ENCODE measurements at places on chromosomes 12 and 14.

- no peak for DNase-seq
Measured at GRCh38 chr14:104179126-104179525, 40.7 kb downstream of the KIF26A start.

DNA sequence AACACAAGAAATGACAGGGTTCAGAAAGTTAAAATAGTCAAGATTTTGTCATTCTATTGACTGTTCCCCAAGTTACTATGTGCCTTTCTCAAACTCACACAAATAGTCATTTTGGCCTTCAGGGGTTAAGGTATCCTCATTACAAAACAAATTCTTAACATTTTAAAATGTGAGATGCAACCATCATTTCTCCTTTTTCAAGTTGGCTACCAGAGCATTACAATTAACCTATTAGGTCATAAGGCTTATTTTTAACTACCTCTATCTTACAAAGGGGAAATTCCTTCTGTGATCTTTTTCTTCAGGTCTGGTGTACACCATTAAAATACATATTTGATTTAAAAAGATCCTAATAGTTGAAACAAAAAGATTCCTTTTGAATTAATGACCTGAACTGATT lies 61.2 kb downstream of the SLC38A1 start:
- DNase-seq, result no peak

DNA sequence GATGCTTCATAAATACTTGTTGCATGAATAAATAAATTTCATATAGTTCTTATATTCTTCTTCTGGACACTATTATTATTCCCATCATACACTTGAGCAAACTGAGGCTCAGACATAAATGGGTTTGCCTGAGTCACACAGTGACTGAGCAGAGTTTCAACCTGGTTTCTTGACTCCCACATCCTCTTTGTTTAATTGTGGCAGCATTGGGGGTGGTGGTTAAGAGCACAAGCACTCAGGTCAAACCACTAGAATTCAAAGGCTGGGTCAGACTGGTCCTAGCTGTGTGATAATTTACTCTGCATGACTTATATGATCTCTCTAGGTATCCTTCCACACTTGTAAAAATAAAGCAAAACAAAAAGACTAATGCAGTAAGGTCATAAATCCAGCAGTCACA lies 274.9 kb upstream of the SRRM4 start:
- DNase-seq, result no peak

DNA sequence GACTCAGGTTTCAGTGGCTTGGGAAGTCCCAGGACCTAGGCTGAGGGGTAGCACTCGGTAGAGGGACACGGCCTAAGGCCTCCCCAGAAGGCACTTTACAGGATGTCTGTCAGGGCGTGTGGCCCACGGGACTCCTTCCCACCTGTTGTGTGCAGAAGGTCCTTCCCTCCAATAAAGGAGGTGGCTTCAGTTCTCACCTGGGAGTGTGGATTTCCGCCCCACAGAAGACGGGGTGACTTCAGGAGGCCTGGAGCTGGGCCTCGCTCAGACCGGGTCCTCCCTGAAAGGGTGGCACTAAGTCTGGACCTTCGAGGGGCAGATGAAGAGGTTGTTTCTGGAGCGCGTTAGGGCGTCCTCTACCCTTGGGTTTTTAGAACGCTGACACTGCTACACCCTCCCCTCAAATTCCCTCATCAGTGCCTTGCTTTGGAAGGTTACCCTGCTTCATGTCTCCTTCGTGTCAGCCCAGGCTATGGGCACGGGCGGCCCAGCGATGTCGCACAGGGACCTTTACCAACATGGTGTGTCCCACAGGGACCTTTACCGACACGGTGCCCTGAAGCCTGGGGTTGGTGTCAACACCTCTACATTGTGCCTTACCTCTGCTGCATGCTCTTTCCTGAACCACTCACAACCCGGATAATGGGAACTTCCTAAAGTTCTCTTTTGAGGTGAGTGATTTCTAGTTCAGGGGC lies 7.1 kb downstream of the SLC6A12 start:
- DNase-seq, result no peak

- peak; percentile 31 for DNase-seq
Measured at GRCh38 chr12:77010691-77011548, 54.4 kb downstream of the E2F7 start.

DNA sequence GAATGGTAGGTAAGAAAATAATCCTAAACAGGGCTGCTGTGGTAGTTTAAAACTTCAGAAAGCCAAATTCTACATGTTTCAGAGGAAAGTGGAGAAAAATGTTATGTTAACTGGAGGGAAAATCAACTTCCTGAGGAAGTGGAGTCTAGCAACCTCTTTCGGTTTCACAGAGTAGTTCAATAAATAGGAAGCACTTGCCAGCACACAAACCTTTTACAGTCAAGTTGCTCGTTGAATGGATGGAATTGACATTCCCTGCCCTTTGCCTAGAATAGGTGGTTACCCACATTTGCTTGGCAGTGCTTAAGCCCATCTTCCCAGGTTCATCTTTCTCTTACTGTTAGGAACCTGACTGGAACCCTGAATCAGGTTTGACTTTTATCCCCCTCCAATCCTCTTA lies 15.9 kb downstream of the ANKRD13A start:
- no peak for DNase-seq

DNA sequence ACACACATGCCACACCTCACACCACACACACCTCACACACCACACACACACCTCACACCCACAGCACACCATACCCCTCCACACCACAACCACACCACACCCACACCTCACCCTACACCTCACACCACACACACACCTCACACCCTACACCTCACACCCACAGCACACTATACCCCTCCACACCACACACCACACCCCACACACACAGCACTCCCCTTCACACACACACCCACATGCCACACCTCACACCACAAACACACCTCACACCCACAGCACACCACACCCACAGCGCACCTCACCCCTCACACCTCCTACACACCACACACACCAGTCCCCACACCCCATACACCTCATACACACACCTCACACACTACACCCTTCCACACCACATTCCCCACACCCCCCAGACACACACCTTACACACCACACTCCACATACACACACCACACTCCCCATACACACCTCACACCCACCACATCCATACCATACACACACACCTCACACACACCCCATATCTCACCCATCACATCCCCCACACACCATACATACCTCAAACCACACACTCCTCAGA lies 80.0 kb downstream of the ACTN1 start:
- no peak for DNase-seq

GRCh38 chr12:90543374-90543773 lies 411.6 kb downstream of the CCER1 start:
- no peak for DNase-seq

DNA sequence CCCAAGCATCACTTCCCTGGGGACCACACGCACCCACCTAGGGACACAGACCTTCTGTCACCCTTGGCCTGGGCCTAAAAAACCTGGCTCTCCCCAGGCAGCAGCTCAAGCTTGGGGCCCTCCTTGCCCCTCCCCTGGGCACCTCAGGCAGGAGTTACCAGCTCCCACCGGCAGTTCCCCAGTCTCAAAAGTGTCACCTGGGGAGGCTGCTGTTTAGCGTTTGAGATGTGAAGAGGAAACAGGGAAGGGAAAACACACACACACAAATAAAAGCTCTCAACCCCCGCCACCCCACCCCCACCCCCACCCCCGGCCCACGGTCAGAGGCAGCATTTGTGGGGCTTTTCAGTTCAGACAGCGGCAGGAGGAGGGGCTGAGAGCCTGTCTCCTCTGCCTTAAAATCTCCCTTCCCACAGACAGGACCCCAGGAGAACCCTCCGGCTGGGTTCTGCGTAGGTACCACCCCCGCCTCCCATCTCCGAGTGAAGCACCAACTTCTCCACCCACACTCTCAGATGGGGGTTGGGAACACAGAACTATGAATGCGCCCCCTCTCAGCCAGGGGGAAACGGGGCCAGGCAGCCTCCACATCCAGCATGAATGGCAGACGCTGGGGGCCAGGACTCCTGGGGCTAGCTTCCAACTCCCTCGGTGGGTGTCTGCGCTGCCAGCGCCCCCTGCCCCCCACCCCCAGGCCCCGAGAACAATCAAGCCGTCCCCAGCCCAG lies 3.0 kb downstream of the NCOR2 start:
- DNase-seq, result no peak

DNA sequence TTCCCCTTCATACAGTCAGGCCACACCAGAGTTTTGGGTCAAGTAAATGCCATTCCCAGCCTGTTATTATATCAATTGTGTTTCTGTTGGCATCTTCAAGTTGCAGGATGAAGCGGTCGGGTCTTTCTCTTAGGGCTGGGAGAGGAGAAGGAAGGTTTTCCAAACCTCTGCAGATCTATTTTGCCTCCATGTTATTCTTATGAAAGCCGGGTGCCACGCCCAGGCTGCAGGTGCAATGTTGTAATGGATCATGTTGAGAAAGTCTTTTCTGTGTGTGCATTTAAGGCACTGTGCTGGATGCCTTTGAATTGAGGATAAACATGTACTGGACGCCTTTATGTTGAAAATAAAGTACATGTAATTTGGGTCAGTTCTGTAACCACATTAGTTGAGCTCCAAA lies 164.4 kb upstream of the HIF1A start:
- no peak for DNase-seq

DNA sequence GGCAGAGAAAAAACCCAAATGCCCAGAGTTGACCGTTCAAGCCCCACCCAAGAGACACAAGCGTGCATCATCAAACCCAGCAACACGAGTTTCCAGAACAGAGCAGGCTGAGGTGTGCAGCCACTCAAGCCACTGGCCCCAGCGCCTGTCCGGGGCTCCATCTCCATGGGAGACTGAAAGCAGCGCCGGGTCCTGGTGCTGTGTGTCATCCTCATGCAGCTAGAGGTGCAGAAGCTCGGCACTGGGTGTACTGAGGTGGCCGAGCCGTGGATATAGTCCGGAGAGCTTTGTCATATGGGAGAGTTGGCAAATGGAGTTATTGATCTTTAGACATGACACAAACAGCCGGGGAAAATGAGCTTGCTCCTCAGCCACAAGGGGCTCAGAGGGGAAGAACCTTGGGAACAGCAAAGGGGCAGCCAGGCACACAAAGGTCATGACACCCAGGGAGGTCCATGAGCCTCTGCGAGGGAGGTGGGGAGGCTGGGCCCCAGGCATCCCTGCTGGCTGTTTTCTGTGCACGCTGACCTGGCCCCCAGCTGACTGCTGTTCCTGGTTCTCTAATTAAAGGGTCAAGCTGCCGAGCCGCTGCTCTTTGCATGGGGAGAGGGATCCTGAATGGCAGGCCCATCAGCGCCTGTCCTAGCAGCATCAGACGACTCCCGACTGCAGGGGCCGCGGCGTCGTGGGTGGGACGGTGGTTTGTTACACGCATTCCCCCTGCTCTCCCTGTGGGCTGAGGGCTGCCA lies 145.4 kb upstream of the SFSWAP start:
- no peak for DNase-seq

GRCh38 chr12:464484-465267 lies 4.9 kb downstream of the B4GALNT3 start:
- no peak for DNase-seq

GRCh38 chr12:45354399-45354798 lies 138.5 kb downstream of the ANO6 start:
- no peak for DNase-seq

DNA sequence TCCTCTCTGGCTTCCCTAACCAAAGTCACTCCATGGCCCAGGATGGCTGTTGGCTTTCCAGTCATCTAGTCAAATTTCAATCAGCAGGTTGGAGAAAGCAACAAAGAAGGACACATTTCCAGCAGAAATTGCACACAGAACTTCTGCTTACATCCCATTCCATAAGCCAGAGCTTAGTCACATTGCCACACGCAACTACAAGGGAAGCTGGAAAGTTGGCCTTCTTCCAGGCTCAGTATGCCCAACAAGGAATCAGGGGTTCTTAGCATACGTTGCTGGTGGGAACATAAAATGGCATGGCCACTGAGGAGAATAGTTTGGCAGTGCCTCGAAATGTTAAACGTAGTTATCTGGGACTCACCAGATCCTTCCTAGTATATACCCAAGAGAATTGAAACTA lies 9.3 kb upstream of the APPL2 start:
- no peak for DNase-seq

- no peak for DNase-seq
Measured at GRCh38 chr14:99621948-99622347, 17.9 kb upstream of the CCDC85C start.

GRCh38 chr12:118237908-118238307 lies 102.0 kb downstream of the PEBP1 start:
- no peak for DNase-seq

DNA sequence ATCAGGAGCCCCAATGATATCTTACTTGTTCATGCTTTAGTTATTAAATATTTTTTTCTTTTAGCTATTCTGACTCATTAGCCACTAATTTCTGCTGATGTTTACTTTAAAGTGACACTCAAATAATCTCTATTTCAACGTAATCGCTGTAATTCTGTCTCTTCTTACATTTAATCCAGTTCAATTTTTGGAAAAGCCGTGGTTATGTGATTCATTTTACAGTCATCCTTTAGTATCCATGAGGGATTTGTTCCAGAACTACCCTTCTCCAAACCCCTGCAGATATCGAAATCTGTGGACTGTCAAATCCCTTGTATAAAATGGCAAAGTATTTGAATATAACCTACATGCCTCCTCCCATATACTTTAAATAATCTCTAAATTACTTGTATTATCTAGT lies 1103.4 kb downstream of the LRFN5 start:
- DNase-seq, result no peak

- no peak for DNase-seq
Measured at GRCh38 chr12:124764451-124764850, 99.2 kb downstream of the SCARB1 start.
